ENCODE measurements at places on chromosomes 11 and 22.
A peak's percentile ranks its signal among the peaks of the same experiment; 100 is the strongest.

- DNase-seq = no peak
Measured at GRCh38 chr11:44759743-44760476, 33.1 kb downstream of the TSPAN18 start.

DNA sequence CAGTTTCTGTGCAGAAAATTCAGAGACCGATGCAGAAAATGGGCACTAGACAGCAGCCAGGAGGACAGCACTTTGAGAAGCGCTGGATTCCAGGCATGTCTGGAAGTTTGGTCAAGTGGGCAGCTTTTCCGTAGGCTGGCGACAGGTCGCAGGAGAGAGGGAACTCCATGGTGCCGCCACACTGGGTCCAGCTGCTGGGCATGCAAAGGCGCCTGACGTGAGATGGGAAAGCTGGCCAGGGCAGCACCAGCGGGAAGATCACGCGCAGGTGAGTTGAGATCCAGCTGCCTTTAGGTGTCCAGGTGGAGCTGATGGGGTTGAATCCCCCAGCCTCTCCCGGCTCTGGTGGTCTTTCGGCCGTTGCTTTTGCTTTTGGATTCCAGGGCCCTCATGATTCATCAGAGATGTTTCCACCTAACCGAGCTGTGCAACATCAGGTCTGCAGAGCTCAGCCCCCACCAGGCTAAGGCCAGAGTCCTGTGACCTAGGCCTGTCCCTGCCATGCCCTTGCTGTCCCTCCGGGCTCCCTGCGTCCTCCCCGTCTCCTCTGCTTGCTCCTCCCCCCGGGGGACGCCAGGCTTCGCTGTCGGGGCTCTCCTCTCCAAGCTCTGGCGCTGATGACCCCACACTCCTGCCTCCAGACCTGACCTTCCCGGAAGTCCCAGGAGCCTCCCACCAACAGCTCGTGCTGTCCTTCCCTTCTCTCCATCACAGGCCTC is 1001.7 kb downstream of the BRD1 start:
- DNase-seq = no peak

DNA sequence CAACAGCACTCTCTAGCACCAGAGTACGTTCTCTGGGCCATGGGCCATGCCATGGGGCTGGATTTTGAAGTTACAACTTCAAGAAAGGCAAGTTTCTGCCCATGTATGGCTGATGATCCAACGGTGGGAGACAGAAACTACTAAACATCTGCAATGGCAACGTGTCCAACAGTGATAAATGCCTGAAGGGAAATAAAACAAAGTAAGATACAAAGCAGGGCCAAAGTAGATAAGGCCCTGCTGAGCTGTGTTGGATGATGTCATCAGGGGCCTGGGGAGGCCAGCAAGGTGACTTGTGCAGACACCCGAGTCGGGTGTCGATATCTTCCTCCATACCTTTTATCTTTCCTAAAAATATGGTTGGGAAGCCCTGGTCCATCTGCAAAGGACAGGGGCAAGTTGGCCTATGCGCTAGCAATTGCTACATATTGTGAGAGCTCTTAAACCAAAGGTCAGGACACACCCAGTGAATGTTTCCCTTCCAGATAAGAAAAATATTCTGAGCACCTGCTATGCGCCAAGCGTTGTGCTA is 487.2 kb downstream of the MN1 start:
- no peak for DNase-seq

- peak; percentile 9 for DNase-seq
Measured at GRCh38 chr11:355581-356458, 13.5 kb upstream of the B4GALNT4 start.

GRCh38 chr22:37082251-37082873 is 27.2 kb downstream of the TMPRSS6 start:
- DNase-seq = no peak

DNA sequence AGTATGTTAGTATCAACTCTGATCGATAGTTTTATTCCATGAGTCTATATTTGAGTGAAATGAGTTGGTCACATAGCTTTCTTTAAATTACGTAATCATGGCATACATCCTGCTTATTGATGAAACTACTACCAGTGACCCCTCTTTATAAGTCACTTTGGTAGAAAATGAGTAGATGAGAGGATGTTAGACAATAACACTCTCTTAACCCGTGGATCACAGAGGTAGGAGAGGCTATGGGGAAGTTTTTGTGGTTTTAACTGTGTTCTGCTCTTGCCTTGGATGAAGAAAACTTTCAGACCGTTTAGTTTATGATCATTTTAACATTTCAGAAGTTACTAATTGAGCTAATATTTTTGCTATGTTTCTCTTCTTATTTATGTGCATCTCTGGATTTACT is 34.0 kb downstream of the TBCEL start:
- no peak for DNase-seq

DNA sequence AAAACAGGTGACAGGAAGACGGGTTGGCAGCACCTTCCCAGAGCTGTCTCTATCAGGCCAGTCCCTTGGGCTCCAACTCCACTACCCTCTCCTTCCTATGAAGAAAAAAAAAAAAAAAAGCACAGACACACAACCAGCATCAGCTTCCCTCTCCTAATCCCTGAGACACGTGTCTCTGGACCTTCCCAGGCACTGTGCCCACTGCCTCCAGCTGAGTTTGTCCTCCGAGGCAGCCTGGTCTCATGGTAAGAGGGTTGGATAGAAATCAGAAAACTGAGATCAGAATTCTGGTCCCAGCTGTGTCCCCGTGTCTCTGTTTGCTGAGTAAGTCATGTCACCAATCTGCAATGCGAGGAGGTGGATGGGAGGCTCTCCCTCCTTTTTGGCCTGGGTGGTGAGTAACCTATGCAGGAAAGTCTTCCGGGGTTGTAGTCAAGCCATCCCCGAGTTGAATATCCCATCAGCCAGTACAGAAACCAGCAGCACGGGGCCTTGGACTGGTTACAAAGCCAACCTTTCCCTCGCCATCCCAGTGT is 193.7 kb upstream of the TBCEL start:
- DNase-seq = no peak

- no peak for DNase-seq
Measured at GRCh38 chr11:66465373-66466224, 1.1 kb upstream of the PELI3 start.

DNA sequence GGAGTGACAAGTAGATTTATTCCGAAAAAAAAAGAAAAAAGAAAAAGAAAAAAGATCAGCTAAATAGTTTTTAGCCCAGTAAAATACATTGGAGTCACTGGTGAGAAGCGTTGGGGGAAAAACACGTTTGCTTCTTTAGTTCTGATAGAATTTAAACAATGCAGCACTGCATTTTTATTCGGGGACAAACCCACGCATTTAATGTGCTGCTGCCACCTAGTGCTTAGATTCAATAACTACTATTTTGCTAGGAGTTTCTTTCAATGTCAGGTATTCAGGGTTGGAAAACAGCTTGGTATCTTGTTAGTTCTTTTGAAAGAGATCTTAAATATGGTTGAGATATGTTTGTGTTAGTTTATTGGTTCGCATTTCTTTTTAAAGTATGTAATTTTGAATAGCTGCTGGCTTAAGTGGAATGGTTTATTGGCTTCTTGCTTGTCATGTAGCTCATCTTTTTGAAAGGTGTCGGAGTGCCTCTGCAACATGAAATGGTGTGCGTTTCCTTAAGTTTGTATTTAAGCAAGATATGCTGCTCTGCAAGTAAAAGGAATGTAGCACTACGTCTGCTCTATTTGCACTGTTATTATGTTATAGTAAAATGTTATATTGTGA is 41.9 kb downstream of the SVIP start:
- peak; percentile 40 for DNase-seq

DNA sequence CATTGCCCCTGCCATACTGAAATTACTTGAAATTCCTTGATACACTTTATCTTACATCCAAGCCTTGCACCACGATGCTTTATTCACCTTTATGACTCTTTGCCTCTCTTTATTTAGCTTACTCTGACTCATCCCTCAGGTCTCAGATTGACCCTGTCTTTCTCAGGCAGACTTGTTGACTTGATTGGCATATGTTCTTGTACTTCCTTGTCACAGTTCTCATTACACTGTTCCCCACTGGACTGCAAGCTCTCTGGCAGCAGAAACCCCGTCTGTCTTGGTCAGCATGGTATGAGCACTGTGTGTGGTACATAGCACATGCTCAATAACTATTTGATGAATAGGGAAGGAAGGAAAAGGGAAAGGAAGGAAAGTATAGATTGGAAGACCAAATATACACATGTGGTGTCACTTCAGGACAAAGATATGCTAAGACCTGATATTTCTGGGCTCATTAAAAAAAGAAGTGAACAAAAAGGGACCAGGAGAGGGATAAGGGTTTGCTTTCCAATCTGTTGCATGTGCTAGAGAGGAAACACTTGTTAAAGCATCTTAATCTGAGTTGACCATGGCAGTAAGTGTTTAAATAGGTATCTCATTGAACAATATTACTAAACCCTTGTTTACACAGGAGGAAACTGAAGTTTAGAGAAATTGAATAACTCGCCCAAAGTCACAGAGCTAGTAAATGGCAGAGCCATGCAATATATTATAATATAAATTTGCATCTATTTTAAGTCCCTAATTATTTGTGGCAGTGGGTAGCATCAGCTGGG is 7.2 kb downstream of the LYVE1 start:
- no peak for DNase-seq

GRCh38 chr11:104823657-104824056 is 74.6 kb downstream of the CASP12 start:
- DNase-seq = no peak

- no peak for DNase-seq
Measured at GRCh38 chr11:134800826-134801225, 388.8 kb upstream of the B3GAT1 start.

DNA sequence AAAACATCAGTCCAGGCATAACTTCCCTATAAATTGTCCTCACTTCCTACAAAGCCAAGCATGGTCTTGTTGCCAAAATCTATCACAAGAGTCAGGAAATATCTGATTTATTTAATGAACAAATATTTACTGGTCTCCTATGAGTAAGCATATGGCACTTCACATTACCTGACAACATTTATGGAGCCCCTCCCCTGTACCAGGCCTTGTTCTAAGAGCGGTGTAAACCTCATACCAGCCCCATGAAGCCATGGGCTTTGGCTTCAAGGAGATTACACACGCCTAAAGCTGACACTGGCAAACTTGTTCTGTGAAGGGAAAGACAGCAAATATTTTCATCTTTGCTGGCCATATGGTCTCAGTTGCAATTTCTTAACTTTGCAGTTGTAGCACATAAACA is 43.0 kb upstream of the EIF3D start:
- DNase-seq = no peak

DNA sequence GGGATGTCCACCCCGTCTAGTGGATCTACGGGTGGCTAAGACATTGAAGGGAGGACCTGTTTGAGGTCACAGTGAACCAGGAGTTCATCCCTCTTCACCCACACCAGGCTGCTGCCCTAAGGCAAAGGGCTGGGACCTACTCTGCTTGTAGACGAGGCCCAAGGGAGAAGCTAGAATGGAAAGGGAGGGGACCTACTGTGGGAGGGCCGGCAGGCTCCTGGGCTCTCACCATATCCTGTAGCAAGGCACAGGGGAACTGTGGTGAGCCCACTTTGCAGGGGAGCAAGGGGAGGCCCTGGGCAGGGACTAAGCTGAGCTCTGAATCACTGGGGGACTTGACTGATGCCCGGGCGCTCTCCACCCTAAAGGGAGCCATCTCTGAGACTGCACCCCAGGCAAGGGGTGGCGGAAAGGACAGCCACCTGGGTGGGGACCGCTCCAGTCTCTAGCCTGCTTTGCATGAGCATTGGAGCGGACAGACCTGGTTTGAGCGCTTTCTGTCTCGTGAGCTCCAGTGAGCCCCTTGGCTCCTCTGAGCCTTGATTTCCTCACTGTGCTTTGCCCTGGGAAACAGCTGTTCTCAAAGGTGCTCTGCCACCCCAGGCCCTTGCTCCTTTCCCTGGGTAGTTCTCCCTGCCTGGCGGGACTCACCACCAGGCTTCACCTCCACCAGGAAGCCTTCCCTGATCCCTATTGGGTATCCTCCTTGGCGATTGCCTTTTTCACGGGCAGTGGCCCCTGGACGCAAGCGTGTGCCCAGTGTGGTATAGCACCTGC is 24.2 kb downstream of the PARVG start:
- DNase-seq = no peak

DNA sequence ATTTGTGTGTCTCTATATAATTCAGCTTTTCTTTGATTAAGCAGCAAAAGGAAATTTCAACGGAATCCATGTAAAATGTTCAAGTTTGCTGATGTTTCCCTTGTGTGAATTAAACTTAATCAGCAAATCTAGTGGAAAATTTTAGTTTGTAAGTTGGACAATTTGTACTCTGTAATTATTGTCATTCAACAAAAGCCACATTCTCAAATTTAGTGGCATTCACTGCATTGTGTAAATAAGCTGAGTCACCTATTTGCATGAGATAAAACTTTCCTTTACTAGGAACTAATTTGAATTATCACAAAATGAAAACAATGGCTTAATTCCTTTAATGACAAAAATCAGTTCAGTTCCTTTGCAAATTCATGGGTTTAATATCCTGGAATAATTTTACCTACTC is 784.2 kb upstream of the CCDC179 start:
- DNase-seq = no peak

DNA sequence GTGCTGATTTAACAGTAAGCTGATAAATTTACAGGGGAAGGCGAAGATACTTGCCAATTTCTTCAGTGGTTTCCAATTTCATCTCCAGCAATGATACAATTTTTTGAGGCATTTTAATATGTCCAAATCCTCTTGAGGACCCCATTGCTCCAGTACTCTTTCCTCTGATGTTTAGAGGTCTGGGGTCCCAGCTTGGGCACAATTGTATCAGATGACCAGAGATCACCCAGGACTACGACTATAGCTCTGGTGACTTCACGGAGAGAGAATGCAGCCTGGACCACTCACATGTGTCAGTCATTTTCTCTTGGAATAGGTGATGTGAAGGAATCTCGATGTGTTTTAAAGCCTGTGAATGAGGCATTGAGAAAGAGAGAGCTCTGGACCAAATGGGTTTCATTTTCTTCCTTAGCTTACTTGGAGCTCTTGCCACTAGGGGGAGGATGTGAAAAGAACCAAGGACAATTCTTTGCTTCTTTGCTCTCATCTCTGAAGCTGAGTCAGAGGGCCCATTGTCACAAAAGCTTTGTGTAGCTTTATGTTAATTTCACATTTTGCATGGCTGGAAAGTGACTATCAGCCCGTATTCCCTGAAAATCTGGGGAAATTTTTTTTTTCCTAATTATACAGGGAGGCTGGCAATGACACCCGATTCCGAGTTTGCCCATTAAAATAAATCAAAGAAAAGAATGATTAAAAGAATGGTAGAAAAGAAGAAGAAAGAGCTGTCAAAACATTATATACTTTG is 6.7 kb upstream of the CCDC90B start:
- DNase-seq = peak; percentile 58

DNA sequence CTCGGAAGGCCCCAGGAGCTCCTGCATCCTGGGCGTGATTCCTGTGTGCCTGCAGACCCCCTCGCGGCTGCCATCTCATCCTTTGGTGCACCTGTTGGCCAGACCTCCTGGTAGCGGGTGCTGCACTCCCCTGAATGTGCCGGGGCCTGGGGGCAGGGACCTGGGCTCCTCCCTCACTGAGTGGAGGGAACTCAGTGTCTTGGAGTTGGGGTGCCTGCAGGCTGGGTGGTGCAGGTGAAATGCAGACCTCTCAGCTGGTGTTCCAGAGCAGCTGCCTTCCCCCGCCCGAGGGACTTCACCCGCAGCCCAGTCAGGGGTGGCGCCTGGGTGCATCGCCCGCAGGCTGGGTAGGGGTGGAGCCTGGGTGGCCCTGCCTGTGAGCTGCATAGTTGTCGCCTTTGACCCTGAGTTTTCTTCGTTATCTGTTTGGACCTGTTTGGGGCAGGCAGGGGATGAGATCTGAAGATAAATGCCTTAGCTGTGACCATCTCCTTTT is 31.4 kb downstream of the LRP5 start:
- DNase-seq = no peak

Data from AML-193 (cell line).